ENCODE measurements at places on chromosomes 13 and 19.

DNA sequence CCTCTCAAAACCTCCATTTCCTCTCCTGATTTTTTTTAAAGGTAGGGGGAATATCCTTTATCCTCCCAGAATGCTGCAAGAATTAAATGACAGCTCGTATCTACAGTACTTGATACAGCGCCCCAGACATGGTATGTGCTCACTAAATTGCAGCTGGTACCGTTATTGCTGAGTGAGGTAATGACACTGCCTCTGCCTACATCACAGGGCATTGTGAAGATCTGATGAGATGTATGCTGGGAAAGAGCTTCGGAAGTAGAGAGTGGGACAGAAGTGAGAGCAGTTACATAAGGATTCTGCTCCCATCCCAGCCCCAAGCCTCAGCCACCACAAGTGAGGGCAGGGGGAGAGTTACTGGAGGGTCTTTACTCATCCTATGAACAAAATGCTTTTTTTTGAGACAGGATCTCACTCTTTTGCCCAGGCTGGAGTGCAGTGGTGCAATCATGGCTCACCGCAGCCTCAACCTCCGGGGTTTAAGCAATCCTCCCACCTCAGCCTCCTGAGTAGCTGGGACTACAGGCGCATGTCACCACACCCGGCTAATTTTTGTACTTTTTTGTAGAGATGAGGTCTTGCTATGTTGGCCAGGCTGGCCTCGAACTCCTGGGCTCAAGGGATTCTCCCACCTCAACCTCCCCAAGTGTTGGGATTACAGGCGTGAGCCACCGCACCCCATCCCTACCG lies 1.7 kb upstream of the FKRP start:
- no peak for DNase-seq

DNA sequence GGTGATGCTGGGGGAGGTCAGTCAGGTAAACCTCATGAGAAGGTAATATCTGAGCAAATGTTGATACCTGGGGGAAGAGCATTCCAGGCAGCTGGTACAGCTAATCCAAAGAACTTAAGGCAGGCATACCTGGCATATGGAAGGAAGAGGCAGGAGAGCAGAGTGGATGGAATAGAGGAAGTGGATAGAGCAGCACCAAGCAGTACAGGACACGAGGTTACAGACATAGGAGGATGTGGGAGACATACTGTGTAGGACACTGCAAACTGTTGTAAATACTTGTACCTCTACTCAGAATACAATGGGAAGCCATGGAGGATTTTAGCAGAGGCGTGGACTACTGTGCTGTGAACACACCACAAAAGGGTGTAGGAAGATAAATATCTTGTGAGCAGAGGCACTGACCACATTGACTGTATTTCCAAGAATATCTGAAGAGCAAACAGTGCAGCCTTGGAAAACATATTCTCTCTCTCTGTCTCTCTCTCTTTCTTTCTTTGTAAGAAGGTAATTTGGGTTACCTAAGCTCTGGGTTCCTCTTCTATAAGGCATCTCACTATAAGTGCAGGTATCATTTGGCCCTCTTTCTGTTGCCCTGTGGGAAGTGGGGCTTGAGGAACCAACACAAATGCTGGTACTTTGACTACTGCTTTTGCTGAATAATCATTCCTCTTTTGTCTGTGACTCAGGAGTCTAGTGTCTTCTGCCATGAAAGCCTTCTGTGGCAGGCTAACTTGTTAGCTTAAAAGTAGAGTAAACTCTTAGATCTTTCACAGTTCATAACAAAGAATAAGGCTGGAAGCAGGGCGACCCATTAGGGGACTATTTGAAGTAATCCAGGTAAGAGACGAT lies 238.0 kb downstream of the VWA8 start:
- no peak for DNase-seq

DNA sequence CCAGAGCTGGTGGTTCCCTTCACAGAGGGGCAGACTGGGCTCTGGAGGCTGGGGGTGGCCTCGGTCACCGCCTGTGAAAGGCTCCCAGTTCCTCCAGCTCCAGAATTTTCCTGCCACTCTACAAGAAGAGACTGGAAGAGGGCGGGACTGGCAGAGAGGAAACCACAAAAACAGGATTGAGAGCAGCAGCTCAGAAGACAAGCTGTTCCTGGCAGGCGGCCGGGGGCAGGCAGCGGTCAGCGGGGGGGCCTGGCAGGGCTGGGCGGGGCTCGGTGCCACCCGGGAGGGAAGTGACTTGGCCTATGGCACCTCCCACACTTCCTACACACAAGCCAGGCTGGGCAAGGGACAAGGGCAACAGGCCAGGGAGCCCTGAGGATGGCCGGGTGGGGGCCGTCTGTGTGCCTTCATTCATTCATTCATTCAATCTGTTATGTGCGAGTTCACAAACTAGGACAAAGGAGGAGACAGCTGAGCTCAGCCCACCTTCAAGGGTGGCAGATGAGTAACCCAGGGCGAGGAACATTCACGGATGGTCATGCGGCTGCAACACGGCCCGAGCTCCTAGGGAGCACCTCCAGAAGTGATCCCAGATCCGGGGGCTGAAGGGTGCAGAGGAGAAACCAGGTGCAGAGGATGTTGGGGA lies 16.9 kb upstream of the BTBD2 start:
- DNase-seq: peak; percentile 75

- DNase-seq: no peak
These were observed at the start of gene SHISA7 for GRCh38 chr19:55443045-55443823. SHISA7 (minus strand) TSS chr19:55443300; CDS start chr19:55442863, 437 bp downstream.

DNA sequence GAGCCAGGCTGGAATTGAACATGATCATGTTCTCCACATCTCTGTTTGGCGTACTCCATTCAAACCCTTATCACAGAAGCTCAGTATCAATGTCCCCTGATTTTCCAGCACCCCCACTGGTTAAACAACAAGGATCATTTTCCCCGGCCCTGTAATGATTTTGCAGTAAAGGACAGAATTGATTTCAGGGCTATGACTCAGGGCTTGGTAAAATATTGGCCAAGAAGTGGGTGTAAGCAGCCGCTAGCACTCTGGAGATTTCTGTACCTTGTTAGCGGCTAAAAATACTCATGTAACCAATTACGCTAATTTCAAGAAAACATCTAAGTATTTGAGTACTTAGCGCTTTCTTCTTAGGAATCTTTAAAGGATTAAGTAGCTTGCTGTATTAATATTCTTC lies 69.5 kb upstream of the FNDC3A start:
- no peak for DNase-seq

DNA sequence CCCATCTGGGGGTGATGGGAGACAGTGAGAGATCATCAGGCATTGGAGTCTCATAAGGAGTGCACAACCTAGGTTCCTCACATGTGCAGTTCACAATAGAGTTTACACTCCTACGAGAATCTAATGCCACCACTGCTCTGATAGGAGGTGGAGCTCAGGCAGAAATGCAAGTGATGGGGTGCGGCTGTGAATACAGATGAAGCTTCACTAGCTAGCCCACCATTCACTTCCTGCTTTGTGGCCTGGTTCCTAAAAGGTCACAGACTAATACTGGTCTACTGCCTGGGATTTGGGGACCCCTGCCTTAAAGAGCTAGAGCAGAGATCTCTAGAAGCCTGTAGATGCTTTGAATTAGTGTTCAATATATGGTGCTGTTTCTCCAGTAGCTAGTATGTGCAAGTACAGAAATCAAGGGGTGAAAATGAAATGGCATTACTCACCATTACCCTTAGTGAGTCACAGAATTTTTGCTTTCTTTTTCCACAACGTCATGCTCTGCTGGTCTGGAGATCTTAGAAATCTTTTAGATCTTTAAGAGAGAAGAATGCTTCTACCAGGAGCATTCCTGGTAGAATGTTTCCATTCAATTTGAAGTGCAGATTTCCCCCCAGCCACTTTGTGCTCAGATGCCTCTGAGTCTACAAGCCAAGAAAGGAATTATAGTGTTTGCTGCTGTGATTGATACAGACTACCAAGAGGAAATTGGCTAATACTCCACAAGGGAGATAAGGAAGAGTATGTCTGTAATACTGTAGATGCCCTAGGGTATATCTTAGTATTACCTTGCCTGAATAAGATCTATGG lies 2301.2 kb downstream of the PCDH9 start:
- no peak for DNase-seq

DNA sequence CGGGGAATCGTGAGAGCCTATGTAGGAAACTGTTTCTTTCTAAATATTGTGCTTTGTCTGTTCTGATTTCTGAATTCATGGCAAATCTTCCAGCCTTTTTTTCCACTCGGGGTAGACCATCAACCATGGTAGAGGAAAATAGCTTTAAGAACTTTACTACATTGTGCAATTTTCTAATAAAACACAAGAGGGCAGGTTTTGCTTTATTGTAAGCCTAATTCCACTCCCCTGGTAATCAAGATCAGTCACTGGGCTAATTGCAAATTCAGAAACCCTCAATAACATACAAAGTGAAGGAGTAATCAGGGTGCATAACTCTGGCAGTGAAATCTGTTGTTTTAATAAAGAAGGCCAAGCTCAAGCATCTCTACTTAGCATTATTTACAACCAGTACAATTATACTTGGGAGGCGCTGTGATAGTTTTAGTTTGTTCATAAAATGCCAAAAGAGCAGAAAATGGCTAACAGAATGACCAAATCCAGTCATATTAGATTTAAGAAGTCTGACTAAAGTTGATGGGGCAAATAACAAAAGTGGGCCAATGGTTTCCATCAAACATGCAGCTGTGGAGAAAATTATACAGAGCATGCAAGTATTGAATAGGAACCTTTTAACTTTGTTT lies 43.8 kb downstream of the DCT start:
- DNase-seq: peak; percentile 31

DNA sequence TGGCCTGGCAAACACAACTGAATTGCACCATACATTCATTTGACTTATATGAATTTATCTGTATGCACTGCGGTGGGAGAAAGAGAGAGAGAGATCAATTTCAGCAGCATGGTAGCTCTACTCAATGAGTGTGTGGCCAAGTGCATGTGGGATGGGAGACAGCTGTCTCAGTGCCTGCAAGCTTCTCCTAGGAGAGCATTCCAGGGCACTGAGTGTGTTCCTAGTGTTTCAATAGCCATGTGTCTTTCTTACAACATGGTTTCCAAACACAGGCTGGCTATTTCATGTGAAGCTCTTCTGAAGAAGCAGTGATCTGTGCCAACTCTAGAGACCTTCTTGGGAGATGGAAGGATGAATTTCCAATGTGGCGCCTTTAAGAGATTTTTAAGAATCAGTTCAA lies 43.5 kb downstream of the NEK5 start:
- no peak for DNase-seq

- no peak for DNase-seq
These were observed 900.3 kb upstream of the MIR17HG start for GRCh38 chr13:90447034-90447733.

DNA sequence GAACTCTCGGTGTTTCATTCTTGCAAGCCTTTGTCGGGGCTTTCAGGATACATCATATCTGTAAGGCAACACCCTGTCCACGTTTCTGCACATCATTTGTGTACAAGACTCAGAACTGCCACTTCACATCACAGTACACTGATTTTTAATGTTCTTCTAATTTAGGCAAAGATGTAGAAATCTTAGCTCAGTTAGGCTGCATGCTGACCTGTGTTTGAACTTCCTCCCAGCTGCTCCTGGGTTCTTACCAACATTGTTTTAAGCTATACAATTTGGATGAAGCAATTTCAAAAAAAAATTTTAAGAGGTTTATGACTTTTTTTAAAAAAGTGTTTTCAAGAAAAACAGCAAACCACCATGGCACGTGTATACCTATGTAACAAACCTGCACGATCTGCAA lies 1047.9 kb upstream of the SLC10A2 start:
- no peak for DNase-seq

DNA sequence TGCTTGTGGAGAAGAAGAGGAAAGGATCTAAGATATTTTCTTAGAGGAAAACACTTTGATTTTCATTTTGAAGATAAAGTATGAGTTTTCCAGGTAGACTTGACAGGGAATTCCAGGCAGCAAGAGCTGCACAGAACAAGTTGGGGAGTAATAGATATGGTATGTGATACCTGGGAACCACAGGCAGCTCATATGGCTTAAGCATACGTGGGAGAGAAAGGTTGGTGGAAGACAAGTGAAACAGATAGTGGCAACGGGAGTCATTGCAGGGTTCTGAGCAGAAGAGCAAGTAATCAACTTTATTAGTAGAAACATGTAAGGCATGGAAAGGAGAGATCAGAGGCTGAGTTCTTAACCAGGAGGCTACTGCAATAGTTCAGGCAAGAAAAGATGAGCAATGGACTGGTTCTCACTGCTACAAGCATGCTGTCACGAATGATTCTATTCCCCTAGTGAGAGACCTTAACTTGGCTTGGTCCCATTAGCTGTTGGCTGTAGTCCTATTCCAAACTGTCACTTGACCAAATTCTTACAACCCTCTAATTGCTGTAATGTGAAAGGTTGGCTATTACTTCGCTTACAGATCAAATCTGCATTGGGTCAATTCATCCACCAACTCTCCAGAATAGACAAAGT lies 217.9 kb downstream of the VWA8 start:
- DNase-seq: no peak

- no peak for DNase-seq
These were observed 28.2 kb downstream of the ATP8B3 start for GRCh38 chr19:1783874-1784273.

- no peak for DNase-seq
These were observed 65.1 kb upstream of the NPAS1 start for GRCh38 chr19:46954502-46954992.

DNA sequence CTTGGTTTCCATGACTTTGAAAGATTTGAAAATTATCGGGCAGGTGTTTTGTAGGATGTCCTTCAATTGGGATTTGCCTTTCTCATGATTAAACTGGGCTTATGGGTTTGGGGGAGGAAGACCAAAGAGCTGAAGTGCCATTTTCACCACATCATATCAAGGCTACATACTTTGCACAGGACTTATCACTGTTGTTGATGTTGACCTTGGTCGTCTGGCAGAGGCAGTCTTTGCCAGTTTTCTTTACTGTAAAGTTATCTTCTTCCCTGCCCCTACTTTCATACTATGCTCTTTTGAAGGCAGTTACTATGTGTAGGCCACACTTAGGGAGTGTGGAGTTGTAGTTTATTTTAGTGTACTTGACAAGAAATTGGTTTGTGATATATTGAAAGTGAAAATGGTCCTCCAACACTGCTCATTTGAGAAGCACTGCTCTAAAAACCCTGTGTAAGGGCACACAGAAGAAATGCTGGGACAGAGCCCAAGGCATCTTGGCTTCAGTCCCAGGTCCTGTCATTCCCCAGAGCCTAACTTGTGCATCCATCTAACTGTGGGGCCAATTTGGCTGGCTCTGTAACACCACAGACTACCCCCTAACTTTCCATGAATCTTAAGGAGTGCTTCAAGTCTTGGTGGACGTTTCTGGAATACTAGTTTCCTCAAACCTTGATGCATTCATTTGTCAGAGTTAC lies 384.9 kb downstream of the KCNRG start:
- no peak for DNase-seq
